Chondrocyte (in vitro differentiated cells): ENCODE measurements at places on chromosomes 5 and 9. TPM values are rescaled to one million over a fixed set of nuclear protein-coding genes. Genes with fewer than 3 reads are reported as not detected.

TTF1 gene
- total RNA-seq, result 7.1 to 10.7 TPM (median 8.9 TPM) in 3 replicates

FAM169A gene
- total RNA-seq, result 5.9 to 8.8 TPM (median 7.9 TPM) in 3 replicates

CCDC187 gene
- total RNA-seq, result not detected in 3 replicates

PCDHGB6 gene
- 52.4 to 64.2 TPM (median 56.8 TPM) in 3 replicates for total RNA-seq
